Myocyte (in vitro differentiated cells): ENCODE measurements at places on chromosomes 5 and 9. TPM values are rescaled to one million over a fixed set of nuclear protein-coding genes. Genes with fewer than 3 reads are reported as not detected.

FREM1 gene
- total RNA-seq: 0.43 and 0.57 TPM in 2 replicates

PAEP gene
- total RNA-seq: not detected in 2 replicates

FOXD4L6 gene
- 0.05 TPM in 1 of 2 replicates, not detected in the other for total RNA-seq

ADRB2 gene
- 5.1 and 7.8 TPM in 2 replicates for total RNA-seq

SPINK5 gene
- not detected in 2 replicates for total RNA-seq

CAMK4 gene
- 0.19 and 0.42 TPM in 2 replicates for total RNA-seq

DIPK1B gene
- total RNA-seq: not detected in 2 replicates

AQP3 gene
- total RNA-seq: 89.2 and 113 TPM in 2 replicates

GABRA1 gene
- total RNA-seq: not detected in 2 replicates

SPATA31E1 gene
- total RNA-seq: not detected in 2 replicates

DNA sequence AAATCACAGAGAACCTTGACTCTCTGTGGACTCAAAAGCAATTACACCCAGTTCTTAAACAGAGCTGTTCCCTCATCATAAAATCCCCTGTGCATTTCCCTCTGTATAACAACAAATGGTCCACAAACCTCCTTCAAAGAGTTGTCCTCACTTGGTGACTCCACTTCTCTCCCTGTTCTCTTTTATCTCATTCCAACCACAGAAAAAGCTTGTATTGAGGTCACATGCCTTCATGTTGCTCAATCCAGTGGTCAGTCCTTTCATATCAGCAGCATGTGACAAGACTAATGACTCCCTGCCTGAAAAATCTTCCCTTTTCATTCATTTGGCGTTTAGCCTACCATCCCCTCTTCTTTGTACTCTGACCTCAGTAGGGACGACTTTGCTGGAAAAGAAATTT lies 158.0 kb downstream of the DEPDC1B start:
- peak; percentile 14 for DNase-seq

- DNase-seq: no peak
Observed at GRCh38 chr9:73782166-73782565, 630.5 kb downstream of the ANXA1 start.

DNA sequence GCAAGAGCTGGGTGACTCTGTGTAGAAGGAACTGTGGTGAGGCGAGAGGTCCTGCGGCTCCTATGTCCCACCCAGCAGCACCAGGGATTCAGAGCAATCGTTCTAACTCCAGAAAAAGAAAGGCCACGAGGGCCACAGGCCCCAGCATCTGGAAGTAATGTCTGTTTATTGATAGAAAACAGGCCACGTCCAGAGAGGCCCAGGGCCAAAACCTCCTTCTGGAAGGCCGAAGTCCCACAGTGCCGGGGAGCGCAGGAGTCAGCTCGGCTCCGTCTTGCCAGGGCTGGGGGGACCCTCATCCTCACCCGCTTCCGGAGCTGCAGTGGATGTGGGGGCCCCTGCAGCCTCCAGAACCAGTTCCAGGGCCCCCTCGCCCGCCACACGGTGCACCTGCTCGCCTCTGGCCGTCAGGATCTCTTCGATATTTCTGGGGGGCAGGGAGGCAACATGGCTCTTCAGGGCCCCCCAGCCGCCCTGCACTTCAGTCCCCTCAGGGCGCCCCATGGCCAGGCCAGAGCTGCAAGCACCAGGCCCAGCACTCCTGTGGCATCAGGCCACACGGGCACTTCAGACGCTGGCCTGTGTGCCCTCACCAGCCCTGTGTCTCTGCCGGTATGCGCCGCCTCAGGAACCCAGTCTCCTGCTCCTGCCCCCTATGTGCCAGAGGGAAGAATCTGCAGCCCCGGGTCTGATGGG lies 1.6 kb downstream of the DNLZ start:
- DNase-seq: no peak

GRCh38 chr5:33336891-33337636 lies 103.7 kb upstream of the TARS1 start:
- no peak for DNase-seq

- DNase-seq: no peak
Observed at GRCh38 chr5:169826618-169827017, 153.7 kb downstream of the INSYN2B start.

- DNase-seq: no peak
Observed at GRCh38 chr5:116778032-116778431, 203.4 kb upstream of the SEMA6A start.

DNA sequence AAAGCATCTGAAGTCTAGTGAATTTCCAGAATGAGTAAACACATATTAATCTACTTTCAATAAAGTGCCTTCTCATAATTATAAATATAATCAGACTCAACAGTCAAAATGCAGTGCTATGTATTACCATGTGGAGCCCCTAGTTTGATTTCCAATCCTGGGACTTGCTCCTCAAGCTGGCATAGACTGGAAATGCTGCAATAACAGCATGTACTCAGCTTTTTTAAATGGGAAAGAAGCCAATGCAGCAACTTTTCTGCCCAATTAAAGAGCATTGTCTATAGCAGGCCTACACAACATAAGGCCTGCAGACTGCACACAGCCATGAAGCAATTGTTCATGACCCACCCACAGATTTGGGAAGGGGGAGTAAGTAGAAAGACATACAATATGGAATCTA lies 103.2 kb downstream of the NR2F1-AS1 start:
- DNase-seq: no peak

DNA sequence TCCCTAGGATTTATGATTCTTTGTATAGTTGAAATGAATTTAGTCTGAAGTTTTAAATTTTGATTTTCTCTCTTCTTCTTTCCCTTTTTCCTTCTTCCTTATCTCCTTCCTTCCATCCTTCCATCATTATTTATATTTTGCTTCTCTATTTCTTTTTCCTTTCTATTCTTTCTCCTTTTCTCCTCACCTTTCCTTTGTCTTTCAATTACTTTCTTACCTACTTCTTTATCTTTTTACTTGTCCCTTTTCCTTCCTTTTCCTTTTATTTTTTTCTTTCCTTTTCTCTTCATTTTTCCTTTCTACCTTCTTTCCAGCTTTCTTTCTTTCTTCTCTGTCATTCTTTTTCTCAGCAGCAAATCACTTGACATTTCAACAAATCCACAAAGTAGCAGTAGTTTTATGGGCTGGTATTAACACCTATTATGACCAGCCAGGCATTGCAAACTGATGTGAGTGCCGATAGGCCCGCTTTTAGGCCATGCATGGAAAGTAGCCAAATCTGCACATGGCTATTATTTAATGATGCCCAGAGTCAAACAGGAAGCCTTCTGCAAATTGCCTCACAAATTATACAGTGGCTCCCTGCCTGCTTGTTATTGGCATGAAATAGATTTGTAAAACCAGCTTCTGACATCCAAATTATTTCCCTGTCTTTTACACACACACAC lies 37.1 kb upstream of the NR3C1 start:
- no peak for DNase-seq

- peak; percentile 78 for DNase-seq
Observed at GRCh38 chr5:75020016-75020656, 32.2 kb downstream of the GCNT4 start.

DNA sequence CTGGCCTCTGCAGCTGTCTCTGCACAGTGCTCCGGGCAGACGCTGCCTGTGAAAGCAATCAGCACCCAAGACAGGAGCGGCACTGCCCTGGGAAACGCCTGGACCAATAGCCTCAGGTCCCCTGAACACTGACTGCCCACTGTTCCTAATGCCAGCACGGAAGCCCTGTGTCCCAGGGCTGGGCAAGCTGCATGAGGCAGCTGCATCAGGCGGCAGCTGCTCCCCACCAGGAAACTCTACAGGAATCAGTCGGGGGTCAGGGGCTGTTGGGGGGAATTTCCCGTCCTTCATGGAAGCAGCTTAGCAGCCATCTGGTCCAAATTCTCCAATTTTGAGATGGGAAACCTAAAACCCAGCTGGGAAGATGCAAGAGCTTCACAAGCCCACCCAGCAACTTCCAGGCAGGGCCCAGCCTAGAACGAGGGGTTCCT lies 118.6 kb downstream of the VAV2 start:
- DNase-seq: peak; percentile 95

- peak; percentile 79 for DNase-seq
Observed at GRCh38 chr5:120139039-120139438, 325.1 kb upstream of the PRR16 start.

DNA sequence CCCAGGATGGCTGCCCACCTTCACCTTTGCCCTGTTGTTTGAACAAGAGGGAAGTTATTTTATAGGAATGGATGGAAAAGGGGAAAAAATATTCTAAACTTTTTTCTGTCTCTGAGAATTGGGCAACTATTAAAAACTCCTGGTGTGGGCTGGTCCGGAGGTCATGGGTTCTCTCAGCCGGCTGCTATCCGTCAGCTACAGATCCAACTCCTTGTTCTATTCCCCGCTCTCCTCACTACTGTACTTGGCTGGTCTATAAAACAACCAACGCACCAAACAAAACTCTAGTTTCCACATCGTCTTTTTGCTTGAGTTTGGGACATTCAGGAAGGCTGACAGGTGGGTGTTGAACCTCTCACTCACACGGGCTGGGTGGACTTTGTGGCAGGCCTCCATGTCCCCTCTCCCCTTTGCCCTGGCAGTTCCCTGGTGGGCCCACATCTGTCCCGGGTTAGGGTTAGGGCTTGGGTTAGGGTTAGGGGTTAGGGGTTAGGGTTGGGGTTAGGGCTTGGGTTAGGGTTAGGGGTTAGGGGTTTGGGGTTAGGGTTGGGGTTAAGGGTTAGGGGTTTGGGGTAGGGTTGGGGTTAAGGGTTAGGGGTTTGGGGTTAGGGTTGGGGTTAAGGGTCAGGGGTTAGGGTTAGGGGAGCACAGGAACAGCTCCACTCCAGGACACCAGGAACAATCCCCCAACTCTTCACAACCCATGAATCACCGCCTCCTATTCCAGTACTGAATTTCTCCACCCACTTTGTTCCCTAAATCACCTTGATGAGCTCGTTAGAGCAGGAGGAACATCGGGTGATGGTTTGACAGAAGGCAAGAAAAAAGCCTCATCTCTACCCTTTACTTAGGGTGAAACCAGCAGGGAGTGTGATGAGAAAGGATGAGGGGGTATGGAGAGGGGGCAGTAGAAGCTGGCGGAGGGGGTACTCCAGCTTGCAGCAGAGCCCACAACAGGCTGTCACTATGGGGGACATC lies 302.1 kb upstream of the IRX4 start:
- DNase-seq: no peak

DNA sequence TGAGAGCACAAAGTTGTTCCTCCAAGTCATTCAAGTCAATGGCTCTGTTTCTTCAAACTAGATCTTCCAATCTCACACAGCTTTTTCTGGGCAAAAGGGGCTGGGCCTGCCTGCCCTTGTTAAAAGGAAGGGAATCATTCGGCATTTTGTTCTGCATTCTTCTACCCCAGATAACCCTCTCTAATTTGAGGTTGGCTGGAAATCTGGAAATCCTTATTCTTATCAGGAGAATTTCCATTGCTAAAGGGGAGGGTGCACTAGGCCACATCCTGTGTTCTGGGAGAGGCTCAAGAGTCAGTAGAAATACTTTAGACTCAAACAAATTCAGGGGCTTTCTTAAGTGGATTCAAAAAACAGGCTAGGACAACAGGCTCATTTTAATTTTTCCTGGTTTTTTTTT lies 384.7 kb upstream of the ZNF462 start:
- no peak for DNase-seq

DNA sequence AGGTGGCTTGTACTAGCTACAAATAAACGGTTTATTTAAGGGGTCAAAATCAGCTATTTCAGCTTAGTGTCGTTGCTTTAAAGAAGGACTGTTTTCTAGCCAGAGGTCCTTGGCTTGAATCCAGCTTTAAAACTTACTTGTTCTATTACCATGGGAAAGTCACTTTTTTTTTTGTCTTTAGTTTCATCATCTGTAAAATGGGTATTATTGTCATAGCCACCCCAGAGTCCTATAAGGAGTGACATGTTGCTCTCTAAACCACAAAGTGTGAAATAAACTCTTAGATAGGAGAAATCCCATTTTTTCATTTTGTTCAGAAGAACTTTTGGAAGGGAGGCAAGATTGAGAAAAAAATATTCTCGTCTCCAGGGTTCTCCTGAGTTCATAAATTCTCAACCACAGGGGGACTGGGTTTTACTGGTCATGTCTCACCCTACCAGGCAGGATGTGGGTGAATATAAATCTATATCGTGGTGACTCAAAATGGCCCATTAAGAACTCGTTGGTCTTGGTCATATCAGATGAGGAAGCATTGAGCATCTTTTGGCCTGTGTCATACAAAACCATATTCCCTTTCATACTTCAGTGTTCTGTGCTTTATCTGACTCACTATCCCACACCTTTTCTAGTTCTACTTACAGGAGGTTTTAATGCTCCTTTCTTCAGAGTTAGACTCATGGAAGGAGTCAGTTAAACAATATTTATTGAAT lies 202.7 kb upstream of the NR3C1 start:
- no peak for DNase-seq

GRCh38 chr9:131181091-131181681 lies 55.8 kb downstream of the NUP214 start:
- no peak for DNase-seq

GRCh38 chr5:175003531-175003930 lies 279.1 kb downstream of the MSX2 start:
- no peak for DNase-seq

DNA sequence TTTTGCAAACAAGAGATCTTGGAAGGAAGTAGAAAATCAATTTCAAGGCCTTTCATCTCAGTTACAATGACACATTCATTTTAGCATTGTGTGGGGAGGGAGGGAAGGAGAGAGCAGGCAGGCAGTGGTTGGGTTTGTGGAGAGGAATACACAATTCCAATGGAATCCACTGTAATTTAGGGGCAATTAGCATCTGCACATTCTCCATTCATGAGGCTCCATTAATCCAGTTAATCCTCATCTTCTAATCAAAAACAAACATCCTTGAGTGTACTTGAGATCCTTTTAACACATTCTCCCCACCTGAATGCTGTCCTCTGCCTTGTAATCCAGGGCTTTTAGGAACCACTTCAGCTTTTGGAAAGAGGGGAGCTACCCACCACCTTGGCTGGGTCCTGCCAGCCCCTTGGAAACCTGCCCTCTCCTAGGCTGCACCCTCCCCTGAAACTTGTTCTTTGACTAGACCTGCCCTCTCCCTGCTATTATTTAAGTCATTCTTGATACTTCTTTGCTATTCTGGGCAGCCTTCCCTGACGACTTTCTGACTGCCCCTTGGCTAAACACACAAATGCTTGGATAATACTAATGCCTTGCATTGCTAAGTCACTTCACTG lies 271.2 kb downstream of the SLIT3 start:
- DNase-seq: no peak

- DNase-seq: no peak
Observed at GRCh38 chr9:74683322-74683721, 186.2 kb downstream of the RORB start.
